ENCODE measurements at places on chromosomes 11 and 22. TPM values are rescaled to one million over a fixed set of nuclear protein-coding genes. Genes with fewer than 3 reads are reported as not detected.

Gene B4GALNT4
- 0.56 TPM for polyA plus RNA-seq

Gene MPPED2
- 13.2 TPM for polyA plus RNA-seq

Gene DESI1
- 15.0 TPM for polyA plus RNA-seq

Gene PANX3
- not detected for polyA plus RNA-seq

Data from Purkinje cell (primary cell).